Lower leg skin (tissue), 4 donors: ENCODE measurements at places on chromosomes 12 and 14.

DNA sequence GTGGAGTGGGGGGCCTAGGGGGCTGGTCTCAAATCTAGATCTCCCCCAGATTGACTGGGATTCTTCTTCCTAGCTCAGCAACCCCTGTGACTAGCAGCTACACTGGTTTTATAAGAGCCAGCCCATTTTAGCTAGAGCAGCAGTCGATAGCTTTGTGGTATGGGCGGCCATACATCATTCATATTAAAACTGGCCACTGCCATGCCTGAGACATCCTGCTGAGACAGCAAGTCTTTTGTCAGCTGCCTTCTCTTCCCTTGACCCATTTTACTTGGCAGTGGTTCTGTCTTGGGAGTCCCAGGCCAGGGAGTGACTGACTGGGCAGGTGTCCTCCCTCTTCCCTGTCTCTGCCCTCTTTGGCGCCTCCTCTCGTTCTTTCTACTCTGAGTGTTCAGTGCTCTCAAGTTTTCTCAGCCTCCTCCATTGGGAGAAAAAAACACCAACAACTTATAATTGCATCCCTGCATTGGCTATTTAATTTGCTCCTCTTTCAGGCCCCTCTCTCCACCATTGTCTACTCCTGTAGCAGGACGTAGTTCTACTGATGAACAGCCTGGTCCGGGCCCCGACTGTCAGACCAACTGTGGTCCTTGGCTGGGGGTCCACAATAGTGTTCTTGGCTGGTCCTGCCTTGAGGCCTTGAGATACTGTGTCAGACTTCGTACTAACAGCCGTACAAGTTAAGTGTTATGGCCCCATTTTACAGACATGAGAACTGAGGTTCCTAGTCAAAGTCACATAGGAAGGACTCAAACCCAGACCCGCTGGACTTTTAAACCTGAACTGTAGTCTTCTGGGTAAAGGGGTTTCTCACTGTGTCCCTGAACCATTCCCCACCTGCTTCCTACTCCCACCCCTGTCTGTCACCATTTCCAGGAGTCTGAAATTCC, 18.3 kb upstream of the JDP2 start:
- DNase-seq = peak; percentile 46

DNA sequence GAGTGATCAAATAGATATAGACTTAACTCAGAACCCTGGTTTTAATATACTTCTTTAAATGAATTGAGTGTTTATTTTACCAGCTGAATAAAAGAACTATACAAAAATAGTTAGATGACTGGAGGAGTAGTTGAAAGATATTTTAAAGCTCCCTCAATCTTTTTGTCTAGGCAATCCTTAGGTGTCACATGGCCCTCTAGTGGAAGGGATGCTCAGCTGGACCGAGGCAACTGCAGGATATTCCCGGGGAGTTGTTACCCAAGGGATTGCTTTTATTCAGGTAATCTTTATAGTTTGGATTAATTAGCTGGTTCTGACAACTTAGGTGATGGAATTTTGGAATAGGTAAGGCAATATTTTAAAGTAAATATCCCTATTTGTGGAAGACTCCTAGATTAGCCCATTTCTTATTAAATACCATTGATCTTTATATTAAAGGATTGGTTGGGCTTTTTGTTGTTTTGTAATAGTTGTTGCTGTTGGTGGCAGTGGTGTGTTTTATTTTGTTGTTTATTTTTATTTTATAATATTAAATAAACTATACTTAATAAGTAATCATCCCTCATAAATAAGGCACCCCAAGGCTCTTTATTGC, 57.1 kb downstream of the ZDHHC17 start:
- no peak for DNase-seq

DNA sequence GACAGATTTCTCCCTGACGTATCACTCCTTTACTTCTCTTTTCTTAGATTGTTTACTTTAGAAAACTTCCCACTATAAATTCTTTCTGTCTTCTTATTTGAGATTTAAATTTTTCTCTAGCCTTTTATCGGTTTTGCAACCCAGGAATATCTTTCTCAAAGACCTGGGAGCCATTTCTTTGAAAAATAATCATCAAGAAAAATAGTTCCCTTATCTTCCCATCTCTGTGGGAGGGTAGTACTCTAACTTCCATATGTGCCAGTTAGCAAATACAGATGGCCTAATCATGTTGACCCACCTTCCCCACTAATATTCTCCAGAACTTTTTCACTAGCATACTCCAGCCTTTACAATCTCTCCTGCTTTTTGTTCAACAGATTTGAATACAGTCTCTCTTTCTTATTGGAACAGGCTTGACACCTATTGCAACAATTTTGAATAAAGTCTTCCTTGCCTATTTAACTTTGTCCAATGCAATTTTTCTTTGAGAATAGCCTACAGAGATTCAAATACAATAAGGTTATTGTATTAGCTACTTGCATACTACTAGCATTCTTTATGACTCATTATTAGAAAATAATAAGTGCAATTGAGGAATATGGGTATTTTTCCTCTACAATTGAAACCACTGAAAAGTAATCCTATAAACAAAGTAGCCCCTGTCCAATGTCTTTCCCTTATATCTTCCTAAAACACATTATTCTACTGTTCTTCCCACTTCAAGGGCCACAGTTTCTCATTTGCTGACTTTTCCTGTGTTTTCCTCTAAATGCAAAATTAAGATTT, 27.4 kb upstream of the KLRB1 start:
- DNase-seq = no peak

DNA sequence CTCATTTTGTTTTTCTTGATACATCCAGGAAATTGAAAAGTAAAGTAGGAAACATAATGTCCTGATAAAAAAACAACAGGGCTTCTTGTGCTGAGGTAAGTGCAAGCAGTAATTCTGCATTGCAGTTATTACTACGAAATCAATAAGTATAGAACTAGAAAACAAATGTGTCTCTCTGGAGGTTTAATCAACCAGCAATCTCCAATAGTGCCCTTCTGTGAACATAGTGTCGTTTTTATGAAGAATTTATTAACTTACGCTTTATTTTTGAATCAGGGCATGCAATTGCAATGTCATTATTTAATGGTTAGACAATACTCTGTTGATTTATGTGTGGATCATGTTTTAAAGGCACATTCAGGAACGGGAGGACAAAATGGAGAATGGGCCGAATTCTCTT, 494.1 kb upstream of the NOVA1 start:
- DNase-seq = no peak

GRCh38 chr12:612293-612692, 51.0 kb downstream of the NINJ2 start:
- no peak for DNase-seq

GRCh38 chr12:109947521-109947920, 47.4 kb downstream of the TCHP start:
- DNase-seq = no peak

DNA sequence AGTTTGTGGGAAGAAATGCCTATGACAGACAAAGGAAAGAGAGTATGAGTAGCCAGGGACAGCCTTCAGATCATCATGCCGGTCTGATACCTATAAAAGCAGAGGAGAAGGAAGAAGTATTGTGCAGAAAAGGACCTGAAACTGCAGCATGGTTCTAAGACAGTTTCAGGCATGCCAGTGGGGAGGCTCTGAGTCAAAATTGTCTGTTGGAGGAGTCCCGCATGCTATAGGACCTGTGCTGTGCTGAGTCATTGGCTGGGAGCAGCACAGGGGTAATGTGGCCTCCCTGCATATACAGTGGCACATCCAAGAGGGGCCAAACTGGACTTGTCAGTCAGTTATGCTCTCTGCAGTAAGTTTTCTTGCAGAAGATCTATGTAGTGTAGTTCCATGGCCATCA, 40.7 kb downstream of the NEUROD4 start:
- DNase-seq = no peak

DNA sequence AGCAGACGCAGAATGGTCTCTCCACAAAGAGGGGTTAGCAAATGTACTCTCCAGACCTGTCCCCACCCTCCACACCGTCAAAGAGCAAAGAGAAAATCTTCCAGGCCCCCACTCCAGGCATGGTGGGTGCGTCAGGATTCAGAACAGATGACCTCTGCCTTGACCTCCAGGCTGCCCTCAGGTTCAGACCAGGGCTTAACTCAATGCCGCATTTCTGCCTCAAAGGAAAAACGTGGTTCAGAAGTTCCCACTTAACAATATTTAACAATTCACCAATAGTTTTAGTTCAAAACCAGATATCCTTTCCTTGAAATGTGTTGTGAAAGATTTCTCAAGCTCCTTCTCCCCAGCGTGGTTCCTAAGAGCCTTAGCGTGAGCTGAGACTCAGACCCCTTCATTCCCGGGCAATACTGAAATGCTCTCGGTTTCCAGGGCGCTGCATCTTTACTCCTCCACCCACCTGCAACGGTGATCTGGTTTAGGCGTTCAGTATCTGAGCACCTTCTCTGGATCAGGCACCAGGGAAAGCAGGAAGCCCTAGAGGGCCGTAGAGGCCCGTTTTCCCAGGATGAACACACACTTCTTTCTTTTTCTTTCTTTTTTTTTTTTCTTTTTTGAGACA, 22.9 kb downstream of the HSP90AA1 start:
- no peak for DNase-seq

DNA sequence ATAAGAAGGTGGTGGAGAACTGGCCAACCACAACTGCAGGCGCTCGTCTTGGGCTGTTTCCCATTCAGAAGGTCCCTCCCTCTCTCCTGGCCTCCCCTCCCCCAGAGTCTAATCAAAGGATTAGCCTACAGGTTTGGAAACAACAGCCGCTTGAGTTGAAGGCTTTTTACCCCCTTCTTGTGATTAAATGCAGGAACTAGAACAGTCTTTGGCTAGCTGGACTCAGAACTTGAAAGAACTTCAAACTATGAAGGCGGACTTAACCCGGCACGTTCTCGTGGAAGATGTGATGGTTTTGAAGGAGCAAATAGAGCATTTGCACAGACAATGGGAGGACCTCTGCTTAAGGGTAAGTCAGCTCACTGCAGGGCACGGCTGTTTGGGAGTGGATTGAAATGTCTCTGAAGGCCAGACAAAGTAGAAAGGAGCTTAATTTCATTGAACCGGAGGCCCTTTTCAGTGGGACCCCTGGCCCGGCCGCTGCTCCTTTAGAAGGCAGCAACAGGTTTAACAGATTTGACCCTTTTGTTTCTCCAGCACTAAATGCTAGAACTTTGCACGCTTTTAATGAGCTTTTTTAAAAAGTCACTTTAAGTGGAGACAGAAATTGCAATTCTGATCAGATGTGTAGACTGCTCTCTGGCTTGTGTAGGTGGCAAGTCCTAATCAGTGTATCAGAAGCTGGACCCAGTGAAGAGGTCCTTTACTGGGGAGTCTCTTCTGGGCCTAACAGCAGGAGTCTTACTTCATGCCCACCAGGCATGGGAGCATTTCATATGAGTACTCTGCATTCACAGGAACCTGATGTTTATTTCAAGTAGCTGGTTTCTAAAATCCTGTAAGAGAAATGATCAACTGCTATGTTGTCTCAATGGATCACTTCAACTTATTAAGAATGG, 107.7 kb downstream of the ESR2 start:
- no peak for DNase-seq

DNA sequence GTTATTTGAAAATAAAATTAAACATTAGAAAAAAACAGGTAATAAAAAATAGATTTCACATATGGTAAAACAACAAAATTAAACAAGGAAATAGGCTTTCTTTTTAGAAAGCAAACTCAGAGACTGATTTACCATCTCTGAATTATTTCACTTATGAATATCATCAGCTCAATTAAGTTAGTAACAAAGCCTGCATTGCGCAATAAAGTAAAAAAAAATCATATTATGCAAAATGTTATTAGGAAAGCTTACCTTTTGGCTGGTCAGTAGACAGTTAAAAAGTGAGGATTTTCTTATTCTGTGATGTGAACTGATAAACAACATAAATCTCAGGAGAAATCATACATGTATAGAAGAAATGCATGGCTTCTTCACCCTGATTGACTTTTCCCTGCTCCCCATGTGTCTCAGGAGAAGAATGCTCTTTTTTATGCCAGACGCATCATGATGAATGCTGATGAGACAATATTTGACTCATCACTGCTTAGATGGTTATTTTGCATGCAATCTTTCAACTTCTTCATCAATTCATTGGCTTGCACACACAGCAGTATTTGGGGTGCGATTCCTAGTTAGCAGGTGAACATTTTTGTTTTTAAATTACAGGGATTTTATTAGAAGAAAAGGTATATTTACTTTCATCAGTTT, 124.5 kb upstream of the USP15 start:
- DNase-seq = no peak

DNA sequence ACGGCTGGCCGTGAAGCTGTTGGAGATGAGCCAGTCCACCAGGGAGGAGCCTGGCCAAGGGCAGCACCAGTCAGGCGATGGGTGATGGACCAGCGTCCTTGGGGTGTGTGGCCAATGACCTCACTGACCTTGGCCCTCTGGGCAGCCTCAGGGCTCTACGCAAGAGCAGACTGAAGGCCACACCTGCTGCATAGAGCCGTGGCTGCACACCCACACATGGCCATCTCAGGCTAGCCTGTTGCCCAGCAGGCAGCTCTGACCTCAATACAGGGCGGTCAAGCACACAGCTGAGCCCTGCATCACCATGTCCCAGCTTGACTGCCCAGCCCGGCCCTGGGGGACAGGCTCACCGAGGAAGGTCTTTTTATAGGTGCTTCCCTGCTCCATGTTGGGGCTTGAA, 19.2 kb downstream of the PLEK2 start:
- no peak for DNase-seq

DNA sequence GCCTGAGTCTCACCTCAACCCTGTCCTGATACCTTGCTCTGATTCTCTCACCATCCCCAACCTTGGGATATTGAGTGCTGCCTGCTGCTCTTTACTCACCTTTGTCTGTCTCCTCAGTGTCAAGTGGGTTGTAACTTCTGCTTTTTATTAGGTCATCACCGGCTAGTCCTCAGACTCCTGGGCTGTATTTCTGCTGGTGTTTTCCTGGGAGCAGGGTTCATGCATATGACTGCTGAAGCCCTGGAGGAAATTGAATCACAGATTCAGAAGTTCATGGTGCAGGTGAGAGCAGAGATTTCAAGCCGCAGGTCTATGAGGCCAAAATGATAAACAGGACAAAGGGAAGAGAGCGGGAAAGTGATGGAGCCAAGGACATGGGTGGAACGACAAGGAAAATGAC, 498 bp downstream of the SLC39A2 start:
- DNase-seq = no peak

- peak; percentile 32 for DNase-seq
Observed at GRCh38 chr12:71755146-71755892, 656 bp downstream of the RAB21 start.
